ENCODE measurements at places on chromosomes 16 and 17. TPM values are rescaled to one million over a fixed set of nuclear protein-coding genes. Genes with fewer than 3 reads are reported as not detected.

Gene KRTAP4-6
- total RNA-seq = not detected

Gene RHBDL3
- 15.2 TPM for total RNA-seq

Gene CFAP97D1
- not detected for total RNA-seq

Gene BIRC5
- not detected for total RNA-seq

Gene SHISA9
- total RNA-seq = not detected

- H3K4me1 ChIP-seq = no peaks in the 10 kb centered on the region
- no peak overlapping the region for H3K27ac ChIP-seq
- DNase-seq = no peak
- no peaks in the 10 kb centered on the region for H3K27me3 ChIP-seq
These were observed 76.5 kb downstream of the ARHGAP44 start for GRCh38 chr17:12865769-12866168.

- no peaks in the 10 kb centered on the region for H3K4me1 ChIP-seq
- no peak overlapping the region for H3K4me3 ChIP-seq
- peak; percentile 58 for DNase-seq
These were observed 20.6 kb downstream of the TPPP3 start for GRCh38 chr16:67372664-67373063.

DNA sequence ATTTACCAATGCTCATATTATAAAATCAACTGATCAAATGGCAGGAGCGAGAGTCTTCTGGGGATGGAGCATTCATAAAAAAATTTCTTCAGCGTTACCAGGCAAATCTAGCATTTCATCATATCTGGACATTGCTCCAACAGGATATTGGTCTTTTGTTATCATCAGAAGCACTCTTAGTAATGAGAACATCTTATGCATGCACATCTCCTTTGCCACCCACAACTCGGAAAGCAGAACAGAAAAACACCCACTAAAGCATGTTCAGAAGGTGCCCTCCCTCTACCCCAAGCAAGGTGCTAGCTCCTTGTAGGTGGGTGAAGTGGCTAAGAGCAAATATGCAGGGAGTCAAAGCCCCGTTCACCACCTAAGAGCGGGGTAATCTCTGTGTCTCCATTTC lies 18.9 kb downstream of the ARHGAP17 start:
- H3K27me3 ChIP-seq = no peaks in the 10 kb centered on the region
- peaks cover 87% of the 10 kb centered on the region for H3K4me1 ChIP-seq
- DNase-seq = no peak
- H3K27ac ChIP-seq = no peak overlapping the region
- no peak overlapping the region for H3K4me3 ChIP-seq
- H3K36me3 ChIP-seq = no peaks in the 10 kb centered on the region

DNA sequence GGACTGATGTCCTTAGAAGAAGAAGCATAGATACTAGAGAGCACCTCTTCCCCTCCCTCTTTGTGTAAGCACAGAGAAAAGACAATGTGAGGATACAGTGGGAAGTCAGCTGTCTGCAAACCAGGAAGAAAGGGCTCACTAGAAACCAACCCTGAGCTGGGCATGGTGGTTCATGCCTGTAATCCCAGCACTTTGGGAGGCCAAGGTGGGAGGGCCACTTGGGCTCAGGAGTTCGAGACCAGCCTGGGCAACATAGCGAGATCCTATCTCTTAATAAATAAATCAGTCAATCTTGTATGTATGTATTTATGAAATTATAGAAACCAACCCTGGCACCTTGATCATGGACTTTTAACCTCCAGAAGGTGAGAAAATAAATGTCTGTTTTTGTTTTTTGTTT lies 118.3 kb downstream of the NPIPB5 start:
- H3K27ac ChIP-seq = no peak overlapping the region
- no peaks in the 10 kb centered on the region for H3K36me3 ChIP-seq
- no peak for DNase-seq
- H3K27me3 ChIP-seq = no peaks in the 10 kb centered on the region
- H3K4me3 ChIP-seq = no peak overlapping the region

- no peaks in the 10 kb centered on the region for H3K27me3 ChIP-seq
- no peak overlapping the region for H3K4me3 ChIP-seq
- H3K36me3 ChIP-seq = no peaks in the 10 kb centered on the region
- peaks cover 10% of the 10 kb centered on the region for H3K4me1 ChIP-seq
These were observed 8.2 kb downstream of the CIITA start for GRCh38 chr16:10885246-10885645.

DNA sequence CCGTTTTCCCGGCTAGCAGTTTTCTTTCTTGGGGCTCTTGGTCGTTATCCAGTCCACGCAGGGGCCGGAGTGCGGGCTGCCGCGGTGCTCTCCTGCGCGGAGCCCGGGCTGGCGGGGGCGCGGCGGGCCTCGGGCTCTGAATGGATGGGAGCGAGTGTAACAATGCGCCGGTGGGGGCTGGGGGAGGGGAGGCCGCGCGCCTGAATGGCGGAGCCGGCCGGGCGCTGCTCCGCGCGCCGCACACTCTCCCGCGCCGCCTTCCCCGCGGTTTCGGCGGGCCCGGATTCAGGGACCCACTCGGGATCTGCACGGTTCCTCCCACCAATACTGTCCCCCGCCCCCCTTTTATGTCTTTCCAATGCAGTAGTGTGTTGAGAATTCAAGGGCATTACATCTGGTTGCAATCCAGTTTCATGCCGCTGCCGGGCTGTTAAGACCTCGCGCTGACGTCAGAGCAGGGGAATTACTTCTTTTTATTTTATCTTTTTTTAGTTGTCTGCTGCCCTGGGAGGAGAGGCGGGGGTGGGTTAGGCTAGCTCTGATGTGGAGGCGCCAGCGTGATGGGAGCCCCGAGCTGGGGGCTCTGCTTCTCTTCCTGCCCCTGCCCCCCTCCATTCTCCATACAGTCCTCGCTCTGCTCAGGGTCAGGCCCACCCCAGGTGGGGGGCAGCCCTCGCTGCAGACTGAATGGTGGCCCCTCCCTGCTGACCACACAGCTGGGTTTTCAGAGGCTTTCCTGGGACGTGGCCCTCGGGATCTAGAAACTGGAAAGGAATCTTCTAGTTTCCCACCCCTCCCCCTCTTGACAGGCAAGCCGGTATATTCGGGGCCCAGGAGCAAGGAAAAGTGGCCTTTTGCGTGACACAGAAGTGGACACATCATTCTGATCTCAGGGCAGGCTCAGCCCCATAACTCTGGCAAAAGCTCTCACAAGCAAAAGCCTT lies 1.8 kb downstream of the RAI1 start:
- peaks cover 47% of the 10 kb centered on the region for H3K4me1 ChIP-seq
- no peaks in the 10 kb centered on the region for H3K36me3 ChIP-seq
- peak; percentile 75 for DNase-seq
- H3K27me3 ChIP-seq = no peaks in the 10 kb centered on the region
- peak overlapping the region; percentile 97 for H3K27ac ChIP-seq
- H3K4me3 ChIP-seq = peak overlapping the region; percentile 75

DNA sequence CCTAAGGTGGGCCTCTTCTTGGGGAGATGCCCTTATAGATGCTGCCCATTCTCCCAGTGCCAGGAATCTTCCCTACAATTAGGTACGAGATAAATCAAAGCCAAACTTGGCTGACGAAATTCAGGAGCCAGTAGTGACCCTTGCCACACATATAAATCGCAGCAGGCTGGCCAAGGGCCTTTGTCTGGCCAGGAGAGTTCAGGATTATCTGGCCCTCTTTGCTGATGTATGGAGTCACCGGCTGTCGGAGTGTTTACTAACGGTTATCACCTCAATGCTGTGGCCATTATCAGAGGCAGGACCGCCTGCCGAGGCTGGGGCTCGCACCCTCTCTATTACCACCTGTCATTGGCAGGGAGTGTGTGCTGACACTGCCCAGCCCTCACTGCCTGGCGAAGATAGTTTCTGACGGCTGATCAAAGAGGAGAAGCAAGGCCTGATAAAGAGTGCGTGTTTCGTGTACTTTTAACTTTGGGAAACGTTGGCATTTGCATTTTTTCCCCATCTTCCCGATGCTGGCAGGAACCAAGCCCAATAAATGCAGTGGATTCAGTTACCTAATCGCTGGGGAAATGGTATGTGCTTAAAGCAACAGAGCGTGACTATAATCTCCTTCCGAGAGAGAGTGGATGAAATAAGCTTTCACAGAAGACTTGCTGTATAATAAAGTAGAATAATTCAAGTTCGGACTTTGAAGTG lies 32.8 kb upstream of the TBX2 start:
- H3K4me1 ChIP-seq = no peaks in the 10 kb centered on the region
- no peaks in the 10 kb centered on the region for H3K27me3 ChIP-seq
- peak; percentile 47 for DNase-seq
- H3K27ac ChIP-seq = no peak overlapping the region
- H3K36me3 ChIP-seq = peaks cover 3% of the 10 kb centered on the region
- no peak overlapping the region for H3K4me3 ChIP-seq

DNA sequence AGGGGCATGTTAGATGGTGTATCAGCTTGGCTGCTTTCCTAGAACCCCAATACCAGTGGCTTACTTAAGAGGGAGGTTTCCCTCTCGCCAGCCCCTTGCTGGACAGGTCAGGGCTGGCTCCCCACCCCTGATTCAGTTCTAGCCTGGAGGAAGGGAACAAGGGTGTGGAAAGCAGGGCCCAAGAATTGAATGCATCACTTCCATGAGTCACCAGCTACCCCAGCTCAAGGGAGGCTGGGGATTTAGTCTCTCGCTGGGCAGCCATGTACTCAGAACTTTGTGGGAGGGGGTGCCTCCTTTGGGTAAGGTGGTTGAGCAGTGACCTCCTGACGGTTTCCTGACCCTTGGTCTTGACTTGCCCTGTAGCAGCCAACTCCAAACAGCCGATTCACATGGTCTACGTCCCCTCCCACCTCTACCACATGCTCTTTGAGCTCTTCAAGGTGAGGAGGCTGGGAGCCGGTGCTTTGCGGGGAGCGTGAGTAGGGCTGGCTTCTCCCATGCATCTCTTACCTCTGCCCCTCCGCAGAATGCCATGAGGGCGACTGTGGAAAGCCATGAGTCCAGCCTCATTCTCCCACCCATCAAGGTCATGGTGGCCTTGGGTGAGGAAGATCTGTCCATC lies 12.8 kb downstream of the PDK2 start:
- DNase-seq = no peak
- no peaks in the 10 kb centered on the region for H3K27me3 ChIP-seq
- H3K4me3 ChIP-seq = no peak overlapping the region
- H3K4me1 ChIP-seq = peaks cover 18% of the 10 kb centered on the region
- peaks cover 29% of the 10 kb centered on the region for H3K36me3 ChIP-seq

GRCh38 chr17:78075545-78075944 lies 53.0 kb downstream of the TMC6 start:
- H3K4me3 ChIP-seq = no peak overlapping the region
- H3K4me1 ChIP-seq = no peaks in the 10 kb centered on the region
- no peak overlapping the region for H3K27ac ChIP-seq
- H3K27me3 ChIP-seq = no peaks in the 10 kb centered on the region

DNA sequence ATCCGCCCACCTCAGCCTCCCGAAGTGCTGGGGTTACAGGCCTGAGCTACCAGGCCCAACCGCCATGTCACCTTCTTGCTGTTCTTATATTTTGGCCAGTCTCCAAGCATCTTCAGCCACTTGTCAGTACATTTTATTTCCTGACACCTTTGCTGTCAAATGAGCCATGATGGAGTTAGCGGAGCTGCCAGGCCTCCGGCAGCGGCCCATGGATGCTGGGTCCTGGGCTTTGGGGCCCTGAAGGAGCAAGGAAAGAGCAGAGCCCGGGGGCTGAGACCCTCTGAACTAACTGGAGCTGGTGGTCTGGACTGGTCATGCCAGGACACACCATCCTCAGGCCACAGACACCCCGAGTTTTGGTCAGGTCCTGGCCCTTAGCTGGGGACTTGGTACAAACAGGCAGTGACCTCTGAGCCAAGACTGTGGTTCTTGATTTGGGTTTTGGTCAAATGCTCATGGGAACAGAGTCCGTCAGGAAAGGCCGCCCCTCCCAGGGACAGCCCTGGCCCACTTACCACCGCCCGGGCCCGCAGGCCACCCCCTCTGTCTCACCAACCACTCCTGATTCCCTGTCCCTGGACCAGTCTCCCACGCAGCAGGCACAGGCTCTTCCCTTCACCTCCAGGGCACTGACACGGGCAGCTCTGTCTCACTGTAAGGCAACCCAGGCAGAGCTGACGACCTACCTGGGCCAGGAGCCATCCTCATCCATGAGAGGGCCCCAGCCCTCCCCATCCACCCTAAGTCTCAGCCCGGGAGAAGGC lies 42.0 kb downstream of the TNFRSF13B start:
- DNase-seq = no peak
- H3K27me3 ChIP-seq = no peaks in the 10 kb centered on the region
- H3K36me3 ChIP-seq = no peaks in the 10 kb centered on the region
- H3K4me3 ChIP-seq = no peak overlapping the region
- H3K4me1 ChIP-seq = no peaks in the 10 kb centered on the region
- no peak overlapping the region for H3K27ac ChIP-seq

GRCh38 chr17:57114085-57114673 lies 29.1 kb downstream of the AKAP1 start:
- no peak overlapping the region for H3K4me3 ChIP-seq
- no peaks in the 10 kb centered on the region for H3K27me3 ChIP-seq
- peak; percentile 72 for DNase-seq
- peaks cover 83% of the 10 kb centered on the region for H3K36me3 ChIP-seq
- no peak overlapping the region for H3K27ac ChIP-seq
- H3K4me1 ChIP-seq = peaks cover 37% of the 10 kb centered on the region

DNA sequence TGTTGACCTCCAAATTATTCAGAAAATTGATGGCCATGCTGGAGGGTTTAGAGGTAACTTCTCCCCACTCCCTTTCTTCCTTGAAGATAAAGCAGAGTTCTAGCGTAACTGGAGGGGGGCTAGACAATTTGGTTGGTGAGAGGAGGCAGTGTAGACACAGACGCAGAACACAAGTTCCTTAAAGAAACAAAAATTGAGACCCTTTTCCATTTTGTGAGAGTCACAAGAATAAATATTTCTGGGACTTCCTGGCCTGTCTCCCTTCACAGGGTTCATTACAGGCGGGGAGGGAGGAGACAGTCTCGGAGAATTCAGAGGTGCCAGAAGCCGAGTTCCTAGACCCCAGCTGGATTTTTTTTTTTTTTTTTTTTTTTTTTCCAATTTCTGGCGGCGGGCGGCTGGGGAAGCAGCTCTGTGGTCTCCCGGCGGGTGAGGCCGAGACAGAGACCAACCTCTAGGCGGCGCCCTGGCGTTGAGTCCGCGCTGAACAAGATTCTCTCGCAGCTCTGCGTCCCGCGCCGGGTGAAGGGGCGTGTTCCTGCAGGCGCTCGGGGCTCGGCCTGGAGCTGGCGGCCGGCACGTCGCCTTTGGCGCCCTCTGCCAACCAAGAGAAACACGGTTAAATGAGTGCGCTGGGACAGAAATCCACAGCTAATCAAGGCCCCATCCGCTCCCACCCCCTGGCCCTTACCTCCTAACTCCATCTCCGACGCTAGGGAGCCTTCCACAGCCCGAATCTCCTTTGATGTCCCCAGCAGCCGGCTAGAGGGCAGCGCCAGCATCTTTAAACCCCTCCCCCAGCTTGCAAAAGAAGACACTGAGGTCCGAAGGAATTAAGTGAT lies 10.2 kb upstream of the HOXB9 start:
- H3K4me1 ChIP-seq = no peaks in the 10 kb centered on the region
- H3K27me3 ChIP-seq = peaks cover 99% of the 10 kb centered on the region
- no peak overlapping the region for H3K27ac ChIP-seq
- H3K36me3 ChIP-seq = no peaks in the 10 kb centered on the region
- peak; percentile 48 for DNase-seq

DNA sequence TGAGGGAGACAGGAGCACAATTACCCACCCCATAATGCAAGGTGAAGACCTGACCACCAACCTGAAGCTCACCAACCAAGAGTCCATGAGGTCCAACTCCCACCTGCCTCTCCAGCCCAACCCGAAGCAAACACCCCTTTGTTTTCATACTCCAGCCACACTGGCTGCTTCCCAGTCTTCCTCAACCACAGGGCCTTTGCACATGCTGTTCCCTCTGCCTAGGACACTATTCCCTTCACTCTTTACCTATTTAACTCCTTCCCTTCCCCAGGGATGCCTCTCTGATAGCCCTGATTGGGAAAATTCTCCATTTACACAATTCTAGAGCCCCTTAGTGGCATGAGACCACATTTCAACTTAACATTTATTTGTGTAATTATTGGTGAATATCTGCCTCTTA lies 86.0 kb downstream of the VAT1L start:
- no peak overlapping the region for H3K4me3 ChIP-seq
- H3K4me1 ChIP-seq = no peaks in the 10 kb centered on the region
- no peak overlapping the region for H3K27ac ChIP-seq
- no peaks in the 10 kb centered on the region for H3K27me3 ChIP-seq
- no peaks in the 10 kb centered on the region for H3K36me3 ChIP-seq
- no peak for DNase-seq
